IMR-90 (cell line): ENCODE measurements at places on chromosomes 4 and X. TPM values are rescaled to one million over a fixed set of nuclear protein-coding genes. Genes with fewer than 3 reads are reported as not detected.
A peak's percentile ranks its signal among the peaks of the same experiment; 100 is the strongest.

DNA sequence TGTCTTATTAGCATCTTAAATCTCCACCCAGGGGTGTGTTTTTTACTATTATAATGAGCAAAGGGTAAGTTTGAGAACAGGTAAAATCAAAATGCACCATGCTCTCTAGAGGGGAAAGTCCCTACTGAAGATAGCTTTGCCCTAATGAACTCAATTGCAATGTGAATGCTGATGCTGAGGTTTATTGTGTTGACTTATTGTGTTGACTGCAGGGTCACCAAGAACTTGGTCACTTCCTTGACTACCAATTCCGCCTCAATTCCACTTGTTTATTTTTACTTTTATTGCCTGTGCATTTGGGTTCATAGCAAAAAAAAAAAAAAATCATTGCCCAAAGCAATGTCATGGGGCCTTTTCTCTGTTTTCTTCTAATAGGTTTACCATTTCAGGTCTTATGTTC is 67.7 kb upstream of the SRD5A3 start:
- DNase-seq: no peak

GRCh38 chr4:94363136-94363655 is 20.6 kb upstream of the HPGDS start:
- DNase-seq: no peak

GRCh38 chrX:2664502-2664901 is 26.6 kb upstream of the CD99 start:
- peak; percentile 87 for DNase-seq

Gene MAGEB17
- under 0.01 TPM in 2 replicates for total RNA-seq

- peak; percentile 7 for DNase-seq
These were observed 23.3 kb downstream of the RPGR start for GRCh38 chrX:38304010-38304409.

DNA sequence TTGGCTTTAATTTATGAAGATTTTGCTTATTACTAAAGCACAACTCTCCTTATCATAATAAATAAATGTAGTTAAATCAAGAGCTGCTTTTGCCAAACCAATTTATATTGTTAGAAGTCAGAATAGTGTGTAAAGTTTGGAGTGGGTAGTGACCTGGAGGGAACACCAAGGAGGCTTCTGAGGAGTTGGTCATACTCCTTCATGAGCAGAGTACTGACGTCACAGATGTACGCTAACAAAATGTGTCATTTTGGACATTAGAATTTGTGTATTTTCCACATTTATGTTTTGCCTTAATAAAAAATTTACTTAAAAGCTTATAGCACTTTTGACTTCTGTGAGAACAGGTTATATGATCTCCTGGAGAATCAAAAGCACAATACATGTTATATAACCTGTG is 953.5 kb upstream of the INTU start:
- DNase-seq: no peak

DNA sequence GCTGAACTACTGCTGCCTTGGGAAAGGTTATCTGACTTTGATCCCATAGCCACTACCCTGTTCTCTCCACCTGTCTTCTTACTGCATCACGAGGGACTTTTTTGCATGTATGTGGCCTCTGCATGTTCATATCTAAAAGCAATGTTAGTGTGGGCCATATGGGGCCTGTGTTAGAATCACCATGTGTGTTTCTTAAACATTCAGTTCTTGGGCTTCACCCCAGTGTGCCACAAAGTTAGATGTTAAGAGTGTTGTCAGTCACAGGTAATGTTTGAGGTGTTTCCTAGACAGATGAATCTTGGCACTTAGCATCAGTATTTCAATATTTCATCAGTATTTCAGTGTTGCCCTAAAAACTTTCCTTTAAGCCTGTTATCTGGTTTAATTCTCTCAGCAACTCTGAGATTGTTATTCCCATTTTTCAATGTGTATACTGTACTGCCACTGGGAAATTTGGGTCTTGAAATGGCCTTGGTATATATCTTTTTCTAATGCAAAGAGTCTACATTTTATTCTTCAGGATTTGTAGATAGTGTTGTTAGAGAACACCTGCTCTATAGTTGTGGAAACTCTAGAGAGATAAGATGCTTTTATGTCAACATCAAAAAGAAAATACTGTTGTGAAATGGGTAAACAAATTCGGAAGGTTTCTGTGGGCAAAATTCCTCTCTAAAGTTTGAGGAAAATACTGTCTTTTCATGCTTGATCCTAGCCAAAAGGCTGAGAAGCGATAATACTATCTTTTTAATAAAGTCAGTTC is 259.7 kb downstream of the BMPR1B start:
- no peak for DNase-seq

Gene SORCS2
- total RNA-seq: 0.28 and 0.36 TPM in 2 replicates

Gene CYLC1
- total RNA-seq: not detected in 2 replicates

DNA sequence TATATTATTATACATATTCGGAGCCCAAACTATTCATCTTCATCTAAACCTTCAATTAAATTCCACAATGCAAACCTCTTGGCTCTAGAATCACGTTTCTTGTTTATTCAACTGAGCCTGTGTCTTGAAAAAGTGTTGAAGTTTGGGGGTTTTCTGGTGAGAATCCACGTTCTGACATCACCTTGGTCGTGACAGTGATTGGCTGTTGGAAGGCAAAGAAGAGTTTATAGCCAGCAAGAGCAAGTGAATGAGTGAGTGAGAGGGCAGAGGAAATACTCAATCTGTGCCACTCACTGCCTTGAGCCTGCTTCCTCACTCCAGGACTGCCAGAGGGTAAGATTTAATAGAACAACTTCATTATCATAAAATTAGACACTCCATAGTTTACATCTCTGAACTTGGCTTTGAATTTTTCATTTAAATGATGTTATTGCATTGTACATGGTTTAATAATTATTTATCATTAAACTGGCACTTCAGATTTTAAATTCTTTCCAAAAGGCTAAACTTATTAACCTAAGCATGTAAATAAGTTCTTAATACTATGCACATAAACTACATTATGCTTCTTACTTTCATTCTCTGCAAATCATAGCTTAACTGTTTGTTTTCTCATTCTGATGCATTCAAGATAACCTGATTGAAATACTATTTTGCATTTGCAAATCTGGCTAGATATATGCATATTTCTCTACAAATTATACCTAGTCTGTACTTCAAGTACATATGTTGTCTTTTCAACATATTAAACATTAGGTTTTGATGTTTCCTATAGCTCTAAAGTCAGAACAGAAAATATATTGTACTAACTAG is at the start of gene IBSP:
Gene IBSP, plus strand, starts transcription at position 254 of the 813 bp plus-strand sequence. CDS start 2,808 bp downstream, outside the sequence.
- DNase-seq: no peak

GRCh38 chr4:46730075-46730474 is 179.0 kb downstream of the COX7B2 start:
- DNase-seq: no peak

GRCh38 chrX:131979116-131979515 is 44.0 kb upstream of the STK26 start:
- DNase-seq: no peak

Gene DNASE1L1
- 42.5 and 51.4 TPM in 2 replicates for total RNA-seq

- no peak for DNase-seq
These were observed 211.0 kb downstream of the KCTD8 start for GRCh38 chr4:44237643-44238042.

DNA sequence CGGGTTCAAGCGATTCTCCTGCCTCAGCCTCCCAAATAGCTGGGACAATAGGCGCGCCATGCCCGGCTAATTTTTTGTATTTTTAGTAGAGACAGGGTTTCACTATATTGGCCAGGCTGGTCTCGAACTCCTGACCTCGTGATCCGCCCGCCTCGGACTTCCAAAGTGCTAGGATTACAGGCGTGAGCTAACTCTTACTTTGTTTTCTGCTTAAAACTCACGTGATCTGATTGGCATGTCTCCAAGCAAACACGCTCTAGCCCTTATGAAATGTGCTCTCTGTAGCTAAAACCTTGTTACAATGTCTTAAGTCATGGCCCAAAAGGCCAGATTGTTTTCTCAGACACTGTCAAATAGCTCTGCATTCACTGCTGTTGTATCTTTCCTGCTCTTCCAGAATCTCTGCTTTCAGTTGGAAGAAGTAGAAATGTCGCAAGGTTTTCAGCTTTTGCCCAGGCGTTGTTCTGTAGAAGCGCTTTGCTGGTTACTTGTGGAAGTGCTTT is 39.7 kb upstream of the OGT start:
- DNase-seq: no peak

Gene SPANXB1
- total RNA-seq: not detected in 2 replicates

GRCh38 chr4:186685767-186686183 is 37.9 kb downstream of the FAT1 start:
- peak; percentile 92 for DNase-seq

DNA sequence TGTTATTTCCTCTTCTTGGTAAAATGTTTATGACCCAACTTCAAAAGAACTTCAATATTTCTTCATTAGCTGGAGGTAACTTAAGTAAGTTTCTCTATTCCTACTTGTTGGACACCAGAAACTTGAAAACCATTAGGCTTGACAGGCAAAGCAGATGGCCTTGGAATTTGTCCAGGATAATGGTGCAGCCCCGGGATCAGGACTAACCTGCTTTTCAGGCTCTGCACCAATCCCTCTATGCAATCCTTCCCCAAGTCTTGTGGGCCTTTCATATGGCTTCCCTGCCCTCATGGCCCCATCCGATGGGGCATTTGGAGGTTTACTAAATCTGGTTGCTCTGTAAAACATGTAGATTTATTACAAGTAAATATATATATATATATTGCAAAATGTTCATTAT is 68.5 kb downstream of the SPINK2 start:
- DNase-seq: no peak

Gene AMOT
- total RNA-seq: 5.3 and 9.1 TPM in 2 replicates

Gene KCND1
- total RNA-seq: 0.28 and 0.36 TPM in 2 replicates

DNA sequence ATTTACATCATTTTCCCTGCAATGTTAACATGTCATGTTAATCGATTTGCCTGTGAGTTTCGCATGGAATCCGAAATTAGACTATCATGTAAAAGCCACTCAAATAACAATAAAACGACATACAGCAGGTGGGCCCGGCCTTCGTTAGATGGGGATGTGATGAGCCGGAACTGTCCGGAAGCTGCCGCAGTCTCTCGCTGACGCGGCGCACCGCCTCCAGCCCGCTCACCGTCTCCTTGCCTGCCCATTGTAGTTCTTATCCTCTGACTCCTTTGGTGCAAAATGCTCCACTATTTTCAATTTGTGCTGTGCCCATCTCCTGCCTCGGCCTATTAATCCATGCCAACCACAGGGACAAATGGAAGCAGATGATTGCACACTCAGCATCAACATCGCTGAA is 877.5 kb upstream of the TENM3 start:
- DNase-seq: no peak

DNA sequence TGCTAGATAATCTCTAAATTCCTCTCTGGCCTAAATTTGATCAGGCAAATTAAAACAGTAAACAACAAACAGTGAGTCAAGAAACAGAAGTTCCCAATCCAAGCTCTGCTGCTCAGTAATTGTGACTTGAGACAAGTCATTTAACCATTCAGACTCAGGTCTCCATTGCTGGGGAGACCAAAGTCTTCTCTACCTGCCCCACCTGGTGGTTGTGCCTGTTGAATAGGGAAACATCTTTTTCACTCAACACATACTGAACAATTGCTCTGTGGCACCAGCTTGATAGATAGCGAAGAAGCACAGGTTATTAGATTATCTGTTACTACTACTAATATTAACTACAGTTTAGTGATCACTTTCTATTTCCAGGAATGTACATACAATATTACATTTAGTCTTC is 112.1 kb upstream of the EOLA2 start:
- no peak for DNase-seq

DNA sequence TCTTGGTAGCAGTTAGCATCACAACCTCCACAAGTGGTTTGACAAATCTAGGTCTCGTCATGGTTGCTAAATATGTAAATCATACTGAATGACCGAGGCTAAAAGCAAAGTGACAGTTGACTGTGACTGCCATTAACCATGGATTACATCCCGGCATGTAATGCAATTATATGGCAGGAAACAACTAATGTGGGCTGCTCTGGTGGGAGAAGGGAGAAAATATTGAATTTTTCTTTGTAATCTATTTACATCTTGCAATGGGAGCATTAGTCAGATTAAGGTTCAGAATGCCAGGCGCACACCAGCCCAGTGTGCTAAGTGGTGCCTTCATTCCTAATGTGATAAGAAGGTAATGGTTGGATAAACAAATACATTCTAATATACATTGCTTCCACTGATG is 35.8 kb downstream of the UNC5C start:
- DNase-seq: no peak

GRCh38 chrX:23287191-23287725 is 47.4 kb upstream of the PTCHD1 start:
- DNase-seq: no peak

DNA sequence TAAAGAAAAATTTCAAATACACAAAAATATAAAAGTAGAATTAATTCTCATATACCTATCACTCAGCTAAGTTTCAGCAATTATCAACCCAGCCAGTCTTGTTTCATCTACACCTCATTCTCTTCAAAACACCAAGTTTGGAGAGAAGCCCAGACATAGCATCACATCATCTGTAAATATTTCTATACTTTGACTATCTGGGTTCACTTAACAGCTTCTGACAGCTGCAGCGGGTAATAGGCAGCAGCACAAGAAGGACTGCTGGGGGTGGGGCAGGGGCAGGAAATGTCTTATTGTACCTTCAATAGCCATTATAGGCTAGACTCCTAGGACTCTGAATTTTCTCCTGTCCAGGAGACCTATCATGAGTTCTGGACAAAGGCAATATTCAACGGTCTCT is 54.1 kb downstream of the PHF8 start:
- peak; percentile 37 for DNase-seq

DNA sequence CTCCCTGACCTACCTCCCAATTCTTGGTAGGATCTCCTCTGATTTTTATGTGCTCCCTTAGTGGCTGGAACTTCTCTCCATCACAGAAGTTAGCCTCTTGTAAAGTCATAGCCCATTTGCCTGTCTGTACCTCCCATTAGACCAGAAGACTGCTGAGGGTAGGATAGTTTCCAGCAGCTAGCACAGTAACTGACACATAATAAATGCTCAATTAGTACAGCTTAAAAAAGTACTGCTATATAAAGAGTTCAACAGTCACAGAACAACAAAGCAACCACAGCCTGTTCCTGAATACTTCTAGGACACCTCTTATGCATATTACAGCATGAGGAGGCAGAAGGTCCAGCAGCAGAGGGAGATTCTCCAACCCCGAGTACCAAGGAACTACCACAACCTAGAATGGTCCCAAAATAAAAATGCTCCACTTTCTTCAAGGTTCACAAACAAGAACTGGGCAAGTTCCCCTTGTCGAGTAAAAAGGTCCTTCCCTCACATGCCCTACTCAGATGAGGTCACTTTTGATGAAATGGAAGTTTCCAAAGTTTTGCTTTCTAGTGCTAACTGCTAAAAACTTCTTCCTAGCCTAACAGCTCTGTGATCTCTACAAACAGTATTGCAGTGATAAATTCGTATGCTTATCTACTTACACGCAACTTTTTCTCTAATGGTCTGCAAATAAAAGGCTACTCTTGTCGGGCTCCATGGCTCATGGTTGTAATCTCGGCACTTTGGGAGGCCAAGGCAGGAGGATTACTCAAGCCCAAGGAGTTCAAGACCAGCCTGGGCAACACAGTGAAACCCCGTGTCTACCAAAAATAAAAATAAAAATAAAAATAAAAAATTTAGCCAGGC is 12.8 kb downstream of the MECP2 start:
- no peak for DNase-seq

Gene NWD2
- total RNA-seq: not detected in 2 replicates

GRCh38 chrX:147912093-147912801 is 528 bp downstream of the FMR1 start:
- DNase-seq: peak; percentile 31
